ENCODE measurements at places on chromosomes 7 and 10. TPM values are rescaled to one million over a fixed set of nuclear protein-coding genes. Genes with fewer than 3 reads are reported as not detected.

DNA sequence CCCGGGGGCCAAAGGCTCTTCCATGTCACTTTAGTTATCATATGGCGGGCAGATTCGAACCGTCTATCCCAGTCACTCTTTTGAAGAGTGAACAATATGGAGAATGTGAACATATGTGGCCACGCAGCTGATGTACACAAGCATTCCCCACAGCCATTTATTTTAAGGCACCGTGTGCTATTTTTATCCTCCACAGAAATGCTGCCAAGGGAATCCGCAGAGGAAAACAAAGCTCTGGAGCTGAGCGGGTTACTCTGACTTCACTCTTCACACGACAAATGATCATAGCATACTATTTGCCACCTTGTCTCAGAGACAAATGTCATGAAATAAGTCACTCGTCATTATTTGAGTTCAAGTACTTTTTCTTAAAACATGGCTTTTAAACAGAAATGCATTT lies 100.3 kb downstream of the CTBP2 start:
- DNase-seq, result peak; percentile 11

DNA sequence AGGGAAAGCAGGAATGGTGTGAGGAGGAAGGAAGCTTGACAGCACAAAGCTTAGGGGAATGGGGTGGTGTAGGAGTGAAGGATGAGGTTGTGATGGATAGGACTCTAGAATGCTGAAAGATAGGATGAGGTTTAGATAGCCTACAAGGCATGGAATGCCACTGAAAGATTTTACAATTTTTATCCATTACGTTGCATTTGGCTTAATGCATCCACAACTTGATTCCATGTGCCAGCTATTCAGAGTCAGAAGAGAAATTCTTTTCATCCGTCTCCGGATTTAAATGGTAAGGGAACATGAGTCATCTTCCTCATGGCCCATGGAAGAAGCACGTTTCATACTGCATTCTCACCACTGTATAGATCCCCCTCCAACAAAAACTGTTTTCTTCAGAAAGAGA lies 212.4 kb upstream of the BMPER start:
- DNase-seq, result no peak

GRCh38 chr7:91276909-91277308 lies 12.7 kb downstream of the FZD1 start:
- DNase-seq, result no peak

DNA sequence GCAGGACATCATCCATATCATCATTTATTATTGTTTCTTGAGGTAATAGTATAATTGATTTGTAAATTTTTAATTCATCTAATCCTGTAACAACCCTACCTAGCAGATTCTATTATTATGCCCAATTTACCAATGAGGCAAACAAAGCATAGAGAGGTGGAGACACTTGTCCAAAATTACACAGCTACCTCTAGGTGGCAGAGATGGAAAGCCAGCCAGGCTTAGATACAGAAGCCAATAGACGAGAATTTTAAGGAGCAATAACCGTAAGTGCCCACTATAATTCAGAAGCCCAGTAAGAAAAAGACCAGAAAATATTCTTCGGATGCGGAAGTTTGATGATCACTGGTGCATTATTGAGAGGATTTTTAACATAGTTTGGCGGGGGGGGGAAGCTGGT lies 54.0 kb downstream of the ANK3 start:
- no peak for DNase-seq

Gene GRID1
- 16.5 TPM for total RNA-seq

DNA sequence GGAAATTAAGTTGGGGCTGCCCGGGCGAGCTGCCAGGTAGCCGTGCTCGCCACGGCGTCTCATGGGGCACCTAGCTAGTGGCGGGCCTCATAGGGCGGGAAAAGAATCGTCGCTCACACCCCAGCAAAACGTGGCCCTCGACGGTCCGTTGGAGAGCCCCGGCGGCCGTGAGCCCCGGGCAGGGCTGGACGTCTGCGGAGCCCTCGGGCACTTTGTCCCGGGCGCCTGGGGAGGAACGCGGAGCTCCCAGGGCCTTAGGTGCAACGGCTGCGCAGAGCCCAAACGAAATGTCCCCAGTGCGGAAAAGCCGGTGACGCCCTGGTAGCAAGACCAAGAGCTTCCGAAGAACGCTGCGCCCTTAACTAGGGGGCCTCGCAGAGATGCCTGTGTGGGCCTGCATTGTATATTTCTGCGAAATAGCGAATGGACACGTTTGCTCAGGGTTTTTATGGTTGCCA lies 866 bp upstream of the SFMBT2 start:
- DNase-seq, result no peak

Gene FAM20C
- 18.1 TPM for total RNA-seq

- DNase-seq, result no peak
These were observed 953 bp downstream of the NODAL start for GRCh38 chr10:70440296-70441160.

DNA sequence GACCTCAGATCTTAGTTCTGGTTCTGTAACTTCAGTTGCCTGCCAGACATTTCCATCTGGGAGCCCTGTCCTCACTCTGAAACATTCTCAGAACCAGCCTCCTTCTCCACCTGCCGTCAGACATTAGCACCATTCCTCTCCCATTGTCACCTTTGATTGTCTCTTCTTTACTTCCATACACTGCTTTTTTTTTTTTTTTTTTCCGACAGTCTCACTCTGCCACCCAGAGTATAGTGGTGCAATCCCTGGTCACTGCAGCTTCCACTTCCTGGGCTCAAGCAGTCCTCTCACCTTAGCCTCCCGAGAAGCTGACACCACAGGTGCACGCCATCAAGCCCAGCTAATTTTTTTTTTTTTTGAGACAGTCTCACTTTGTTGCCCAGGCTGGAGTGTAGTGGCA lies 21.1 kb upstream of the HIPK2 start:
- no peak for DNase-seq

Gene SUPV3L1
- total RNA-seq, result 32.8 TPM

DNA sequence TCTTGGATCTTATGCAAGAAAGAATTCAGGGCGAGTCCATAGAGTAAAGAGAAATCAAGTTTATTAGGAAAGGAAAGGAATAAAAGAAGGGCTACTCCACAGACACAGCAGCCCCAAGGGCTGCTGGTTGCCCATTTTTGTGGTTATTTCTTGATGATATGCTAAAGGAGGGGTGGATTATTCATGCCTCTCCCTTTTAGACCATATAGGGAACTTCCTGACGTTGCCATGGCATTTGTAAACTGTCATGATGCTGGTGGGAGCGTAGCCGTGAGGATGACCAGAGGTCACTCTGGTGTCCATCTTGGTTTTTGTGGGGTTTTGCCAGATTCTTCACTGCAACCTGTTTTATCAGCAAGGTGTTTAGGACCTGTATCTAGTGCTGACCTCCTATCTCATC lies 115.4 kb upstream of the CARD11 start:
- no peak for DNase-seq

Gene PANK1
- total RNA-seq, result 43.5 TPM
